Stimulated activated CD8-positive, alpha-beta memory T cell treated with anti-CD3 and anti-CD28 coated beads, Interleukin-2, amount 100 ng/mL, for 48 hours (primary cell): ENCODE measurements at places on chromosomes 3 and 15.

- no peak for DNase-seq
Observed at GRCh38 chr3:189458528-189458927, 172.7 kb upstream of the TP63 start.

GRCh38 chr3:188947401-188948280 lies 224.1 kb upstream of the TPRG1 start:
- DNase-seq = no peak

DNA sequence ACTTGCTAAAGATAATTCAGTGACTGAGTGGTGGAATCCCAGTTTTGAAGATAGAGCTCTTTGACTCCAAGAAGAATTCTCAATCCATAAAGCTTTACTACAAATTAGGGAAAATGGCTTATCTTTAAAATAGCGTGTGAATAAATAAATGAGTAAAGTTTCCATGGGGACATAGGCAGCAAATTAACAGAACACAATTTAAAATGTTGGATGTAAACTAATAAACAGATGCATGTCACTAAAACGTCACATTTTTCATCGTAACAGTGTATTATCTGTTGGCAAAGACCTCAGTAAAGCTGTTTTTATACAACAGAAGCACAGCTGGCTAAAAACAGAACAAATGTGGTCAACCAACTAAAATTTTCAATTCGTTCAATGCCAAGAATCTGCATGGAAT lies 913.9 kb upstream of the CFAP20DC start:
- no peak for DNase-seq

- no peak for DNase-seq
Observed at GRCh38 chr3:107641572-107642307, 119.0 kb downstream of the BBX start.

- DNase-seq = no peak
Observed at GRCh38 chr3:156723182-156723619, 48.8 kb downstream of the TIPARP start.

- DNase-seq = no peak
Observed at GRCh38 chr3:184539801-184540435, 21.7 kb upstream of the EPHB3 start.

DNA sequence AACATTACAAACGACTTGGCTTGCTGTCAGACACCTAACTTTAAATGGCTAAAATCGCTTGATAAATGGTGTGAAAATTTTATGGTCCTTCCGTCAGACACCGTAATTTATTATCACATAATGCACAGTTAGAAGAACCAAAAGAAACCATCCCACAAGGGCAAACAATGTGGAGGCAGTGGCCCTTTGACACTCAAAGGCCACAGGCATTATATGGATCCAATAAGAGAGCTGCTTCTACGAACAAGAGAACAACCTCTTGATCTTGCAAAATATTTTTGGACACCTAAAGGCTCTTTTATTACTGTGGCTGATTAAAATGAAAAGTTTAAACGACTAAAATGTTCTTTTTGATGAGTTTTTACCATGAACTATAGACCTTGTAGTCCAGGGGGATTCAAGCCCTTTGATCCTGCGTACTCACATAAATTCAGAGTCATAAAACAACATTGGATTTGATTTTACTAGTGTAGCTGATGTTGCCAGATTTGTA lies 202.8 kb downstream of the FMN1 start:
- no peak for DNase-seq

DNA sequence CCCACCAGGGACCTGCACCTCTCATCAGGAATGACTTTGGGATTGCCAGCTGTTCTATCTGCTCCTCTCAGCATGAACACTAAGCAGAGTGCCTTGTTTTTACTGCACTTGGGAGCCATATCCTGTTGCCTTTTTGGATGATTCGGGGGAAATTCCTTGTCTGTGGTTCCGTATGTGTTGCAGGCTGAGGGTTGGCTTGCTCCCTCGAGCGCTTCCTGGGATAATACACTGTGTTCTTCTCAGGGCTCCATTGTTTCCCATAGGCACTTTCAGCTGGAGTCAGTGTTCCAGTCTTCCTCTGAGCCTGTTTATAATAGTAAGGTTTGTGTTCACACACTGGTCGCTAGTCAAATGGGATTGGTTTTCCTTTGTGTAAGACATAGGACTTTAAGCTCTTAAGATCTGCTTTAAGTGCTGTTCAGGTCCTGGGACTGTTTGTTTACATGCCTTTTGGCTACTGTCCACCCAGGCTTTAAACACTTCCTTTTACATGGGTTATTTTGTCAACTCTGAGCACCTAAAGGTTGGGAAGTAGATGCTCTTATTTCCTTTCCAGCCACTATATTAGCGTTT lies 23.4 kb downstream of the BOC start:
- DNase-seq = no peak

- no peak for DNase-seq
Observed at GRCh38 chr15:34490417-34491193, 53.0 kb upstream of the GOLGA8A start.

DNA sequence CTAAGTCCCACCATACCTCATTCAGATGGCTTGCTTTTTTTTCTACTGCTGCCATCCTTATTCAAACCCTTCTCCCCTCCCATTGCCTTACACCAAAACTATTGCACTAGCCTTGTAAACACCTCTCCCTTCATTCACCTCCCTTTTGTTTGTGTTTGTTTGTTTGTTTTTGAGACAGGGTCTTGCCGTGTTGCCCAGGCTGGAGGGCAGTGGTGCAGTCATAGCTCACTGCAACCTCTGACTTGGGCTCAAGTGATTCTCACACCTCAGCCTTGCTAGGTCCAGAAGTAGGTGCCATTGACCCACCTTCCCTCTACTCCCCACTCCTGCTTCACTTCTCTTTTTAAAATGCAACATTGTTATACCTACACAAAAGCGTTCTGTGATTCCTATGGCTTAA lies 3.0 kb upstream of the STAG1 start:
- DNase-seq = no peak

GRCh38 chr15:69116391-69116790 lies 44.0 kb upstream of the GLCE start:
- DNase-seq = no peak

DNA sequence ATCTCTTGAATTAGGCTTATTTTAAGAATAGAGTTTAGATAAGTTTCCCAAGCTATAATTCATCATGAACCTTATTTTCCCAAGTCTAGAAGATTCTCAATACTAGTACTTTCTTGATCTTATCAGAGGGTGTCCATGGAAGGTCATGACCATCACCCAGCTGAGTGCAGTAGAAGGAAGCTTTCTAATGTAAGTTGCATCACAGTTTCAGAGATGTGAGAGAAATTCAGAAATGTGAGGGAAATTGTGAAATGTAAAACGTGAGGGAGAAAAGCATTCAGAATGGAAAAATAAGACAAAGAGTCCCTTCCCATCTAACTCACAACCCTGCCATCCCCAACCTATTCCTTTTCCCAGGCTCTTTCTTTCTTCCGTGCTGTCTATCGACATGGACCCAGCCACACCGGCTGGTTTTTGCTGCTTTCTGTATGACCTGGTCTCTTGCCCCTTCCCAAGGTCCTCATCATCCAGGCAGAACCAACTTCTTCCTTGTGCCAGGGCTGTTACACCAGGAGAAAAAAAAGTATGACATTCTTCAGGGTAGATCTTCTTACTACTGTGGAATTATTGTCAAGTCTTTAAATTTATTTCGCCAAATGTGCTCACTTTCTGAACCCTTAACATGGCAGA lies 6.7 kb downstream of the CAPN3 start:
- no peak for DNase-seq

DNA sequence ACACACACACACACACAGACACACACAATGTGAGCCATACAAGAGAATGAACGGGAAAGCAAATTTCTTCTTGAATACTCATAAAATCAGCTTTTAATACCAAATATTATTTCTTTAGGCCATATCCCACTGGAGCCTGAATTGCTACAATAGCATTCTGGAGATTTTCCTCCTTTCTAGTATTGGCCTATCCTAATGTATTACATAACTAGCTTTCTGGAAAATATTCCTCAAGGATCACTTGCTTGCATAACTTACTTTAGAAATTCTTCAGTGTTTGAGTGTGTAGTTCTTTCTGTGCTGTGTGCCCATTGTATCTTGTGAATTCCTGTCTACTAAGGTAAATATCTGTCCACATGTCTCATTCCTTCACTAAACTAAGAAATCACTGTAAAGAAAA lies 351.0 kb upstream of the MCTP2 start:
- DNase-seq = no peak

GRCh38 chr3:78421247-78421966 lies 1346.4 kb downstream of the ROBO1 start:
- no peak for DNase-seq

GRCh38 chr3:71984843-71985613 lies 200.1 kb upstream of the PROK2 start:
- no peak for DNase-seq

GRCh38 chr3:136586580-136586979 lies 165.6 kb downstream of the STAG1 start:
- no peak for DNase-seq
